ENCODE measurements at places on chromosomes 4 and X.

GRCh38 chr4:54281054-54281766 is 52.1 kb downstream of the PDGFRA start:
- DNase-seq = peak; percentile 91

GRCh38 chr4:24244663-24245490 is 339.5 kb downstream of the DHX15 start:
- no peak for DNase-seq

DNA sequence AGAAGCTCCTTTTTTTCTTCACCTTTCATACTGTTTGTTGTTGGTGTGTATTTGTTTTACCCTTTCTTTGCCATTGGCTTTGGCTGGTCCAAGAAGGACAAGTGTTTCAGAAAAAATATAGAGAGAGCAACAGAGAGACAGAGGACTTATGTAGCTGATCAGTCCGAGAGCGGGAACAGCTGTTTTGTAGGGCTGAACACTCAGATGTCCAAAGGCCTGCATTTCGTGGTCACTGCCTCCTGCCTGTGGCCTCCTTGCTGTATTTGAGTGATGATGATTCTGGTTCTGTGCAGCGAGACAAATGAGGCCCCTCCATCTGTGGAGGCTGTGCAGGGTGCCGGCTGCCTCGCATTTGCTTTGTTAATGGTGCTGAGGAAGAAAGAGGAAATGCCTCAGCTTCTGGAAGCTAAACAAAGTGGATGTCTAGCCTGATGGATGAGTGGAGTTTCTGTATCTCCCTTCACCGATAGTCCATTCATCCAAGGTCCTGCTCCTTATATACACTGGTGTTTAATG is 19.8 kb upstream of the STOX2 start:
- no peak for DNase-seq

DNA sequence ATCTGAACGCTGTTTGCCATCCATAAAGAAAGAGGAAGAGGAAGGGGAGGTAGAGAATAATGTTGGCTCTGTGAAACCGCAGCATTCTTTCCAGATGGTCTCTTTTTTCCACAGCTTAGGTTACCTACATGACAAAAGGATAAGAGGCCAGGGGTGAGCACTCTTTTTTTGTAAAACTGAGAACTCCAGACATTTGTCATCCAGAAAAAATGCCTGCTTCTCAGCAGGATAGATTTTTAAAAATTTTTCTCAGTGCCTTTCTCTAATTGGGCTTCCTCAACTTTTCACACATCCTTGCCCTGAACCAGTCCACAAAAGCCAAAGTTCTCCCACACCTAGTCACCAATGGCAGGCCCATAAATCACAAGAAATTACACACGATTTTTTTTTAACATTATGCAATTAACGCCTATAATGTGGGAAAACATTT is 158.1 kb upstream of the TENM3 start:
- DNase-seq = peak; percentile 44

GRCh38 chrX:18885328-18886004 is 98.4 kb downstream of the PHKA2 start:
- DNase-seq = peak; percentile 10

GRCh38 chrX:45806410-45807121 is 605.9 kb upstream of the DIPK2B start:
- peak; percentile 36 for DNase-seq

- DNase-seq = no peak
These were observed 38.9 kb downstream of the GPRIN3 start for GRCh38 chr4:89268679-89269078.

DNA sequence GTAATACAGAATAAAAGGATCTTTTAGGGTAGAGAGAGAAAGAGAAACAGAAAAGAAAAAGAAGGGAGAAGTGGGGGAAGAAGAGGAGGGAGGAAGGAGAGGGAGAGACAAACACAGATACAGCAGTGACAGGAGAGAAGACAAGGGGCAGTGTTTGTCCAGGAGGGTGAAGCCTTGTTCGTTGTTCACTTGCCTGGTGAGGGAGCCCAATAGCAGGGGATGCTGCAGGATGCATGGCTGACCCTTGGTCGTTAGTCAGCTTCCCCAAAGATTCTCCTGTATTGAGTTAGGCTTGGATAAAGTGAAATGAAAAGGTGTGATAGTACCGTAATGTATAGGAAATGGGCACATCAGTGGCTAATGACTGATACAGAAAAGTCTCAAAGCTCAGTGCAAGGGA is 403.7 kb downstream of the IL15 start:
- DNase-seq = no peak

DNA sequence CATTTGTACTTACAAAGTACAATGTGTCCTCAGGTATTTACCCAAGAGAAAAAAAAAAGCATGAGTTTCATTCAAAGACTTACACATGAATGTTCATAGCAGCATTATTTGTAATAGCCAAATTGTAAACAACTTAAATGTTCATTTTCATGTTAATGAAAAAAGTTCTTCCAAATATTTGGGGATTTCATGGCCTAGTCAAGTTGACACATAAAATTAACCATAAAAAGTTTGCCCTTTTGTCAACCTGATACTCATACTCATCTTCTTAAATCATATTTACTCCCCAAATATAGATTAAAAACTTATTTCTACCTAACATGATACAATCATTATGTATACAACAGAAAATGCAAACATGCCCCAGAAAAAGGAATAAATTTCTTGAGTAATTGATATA is 112.5 kb upstream of the EMCN start:
- no peak for DNase-seq

DNA sequence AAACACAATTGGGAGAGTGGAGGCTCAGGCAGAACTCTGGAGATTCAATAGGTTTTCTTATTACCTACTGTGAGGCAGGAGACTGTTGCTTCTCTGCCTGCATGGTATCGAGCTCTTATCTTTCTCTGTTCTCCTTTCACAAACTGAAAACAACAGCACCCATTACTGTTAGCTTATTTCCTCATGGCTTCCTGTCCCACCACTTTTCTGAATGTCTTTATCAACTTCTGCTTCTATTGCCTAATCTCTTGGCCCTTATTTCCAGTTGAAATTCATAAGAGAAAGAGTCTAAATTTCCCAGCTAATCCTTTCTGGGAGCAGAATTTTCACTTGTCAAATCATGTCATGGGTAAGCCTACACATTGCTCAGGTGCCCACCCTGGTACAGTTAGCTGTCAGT is 46.8 kb upstream of the NDST3 start:
- DNase-seq = no peak

DNA sequence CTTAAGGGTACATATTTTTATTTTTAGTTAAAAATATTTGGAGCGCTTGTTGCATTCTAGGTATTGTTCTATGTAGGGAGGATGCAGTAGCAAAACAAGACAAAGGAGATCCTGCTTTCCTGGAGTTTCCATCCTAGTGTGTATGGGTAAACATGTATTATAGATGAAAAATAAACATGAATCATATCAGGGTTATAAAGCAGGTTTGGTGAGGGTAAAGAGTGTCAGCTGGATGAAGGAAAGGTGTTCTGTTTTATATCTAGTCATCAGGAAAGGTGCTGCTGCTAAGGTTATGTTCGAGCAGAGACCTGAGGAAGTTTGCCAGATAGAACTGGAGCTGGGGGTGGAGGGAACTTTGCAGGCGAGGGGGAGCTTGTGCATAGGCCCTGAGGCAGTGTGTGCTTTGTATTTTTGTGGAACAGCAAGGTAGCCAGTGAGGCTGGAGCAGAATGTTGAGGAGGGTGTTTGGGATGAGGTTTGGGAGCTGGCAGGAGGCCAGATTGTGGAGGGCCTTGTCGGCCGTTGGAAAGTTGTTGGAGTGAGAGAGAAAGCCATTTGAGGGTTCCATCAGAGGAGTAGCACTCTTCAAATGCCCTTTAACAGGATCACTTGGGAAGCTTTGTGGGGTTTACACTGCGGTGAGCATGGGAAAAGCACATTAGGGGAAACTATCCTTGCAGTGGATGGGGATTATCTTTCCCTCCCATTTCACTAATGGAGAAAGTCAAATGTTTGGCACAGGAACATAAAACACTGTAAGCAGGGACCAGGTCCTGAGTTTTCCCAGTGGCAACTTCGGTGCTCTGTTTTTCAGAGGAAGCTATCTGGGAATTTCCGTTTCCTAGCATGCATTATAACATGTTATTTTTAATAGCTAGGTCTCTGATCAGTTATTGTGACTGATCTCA is 35.9 kb downstream of the AFF1 start:
- DNase-seq = no peak

DNA sequence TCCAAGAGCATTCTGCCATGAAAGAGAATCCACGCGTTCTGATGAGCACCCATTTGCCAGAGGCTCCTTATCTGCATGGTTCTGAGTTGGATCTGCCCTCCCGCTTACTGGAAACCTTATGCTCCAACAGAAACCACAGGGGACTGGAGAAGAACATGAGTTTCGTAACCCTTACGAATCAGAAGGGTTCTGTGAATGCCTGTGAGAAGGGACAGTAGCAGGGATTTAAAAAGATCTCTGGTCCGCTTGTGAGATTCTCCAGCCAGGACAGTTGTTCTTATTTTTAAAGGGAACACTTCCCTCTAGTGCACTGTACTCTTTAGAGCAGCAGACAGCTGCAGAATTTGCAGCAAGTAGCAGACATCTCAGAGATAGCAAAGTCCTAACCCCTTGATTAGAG is 22.5 kb upstream of the CENPU start:
- peak; percentile 22 for DNase-seq

- peak; percentile 67 for DNase-seq
These were observed 250.5 kb downstream of the TECRL start for GRCh38 chr4:64158648-64159326.

- no peak for DNase-seq
These were observed 42.1 kb upstream of the ANKRD50 start for GRCh38 chr4:124754681-124755080.

- no peak for DNase-seq
These were observed 22.8 kb downstream of the FBXW7 start for GRCh38 chr4:152513078-152513477.

DNA sequence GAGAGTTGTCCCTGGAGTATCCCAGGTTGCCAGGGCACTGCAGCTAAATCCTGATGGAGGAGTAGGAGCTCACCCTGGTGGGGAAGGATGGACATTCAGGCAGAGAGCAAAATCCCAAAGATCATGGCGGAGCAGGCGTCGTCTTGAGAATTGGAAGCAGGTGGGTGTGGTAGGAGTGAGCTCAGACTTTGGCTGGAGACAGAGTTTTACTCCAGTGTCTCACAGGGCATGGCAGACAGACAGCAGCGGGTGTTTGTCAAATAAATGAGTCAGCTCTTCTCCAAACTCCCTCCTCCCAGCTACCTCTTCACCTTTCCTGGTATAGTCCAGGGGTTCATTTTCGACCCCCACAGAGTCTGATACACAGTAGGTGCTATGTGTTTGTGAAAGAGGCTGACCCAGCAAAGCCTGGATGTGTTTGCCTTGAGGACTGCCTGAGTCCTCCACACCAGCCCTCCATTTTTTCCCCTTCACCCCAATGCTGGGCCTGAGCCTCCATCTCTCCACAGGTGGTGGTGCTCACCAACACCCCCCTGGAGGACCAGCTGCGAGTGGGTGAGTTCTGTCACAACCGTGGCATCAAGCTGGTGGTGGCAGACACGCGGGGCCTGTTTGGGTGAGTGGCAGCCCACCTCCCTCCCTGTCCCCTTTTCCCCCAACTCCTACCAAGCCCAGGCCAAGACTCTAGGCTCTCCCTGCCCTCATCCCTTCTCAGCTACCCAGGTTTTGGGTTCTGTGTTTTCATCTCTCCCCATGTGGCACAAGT is 6.9 kb downstream of the UBA1 start:
- DNase-seq = peak; percentile 76

- DNase-seq = no peak
These were observed 6.3 kb upstream of the YIPF6 start for GRCh38 chrX:68492583-68492982.

DNA sequence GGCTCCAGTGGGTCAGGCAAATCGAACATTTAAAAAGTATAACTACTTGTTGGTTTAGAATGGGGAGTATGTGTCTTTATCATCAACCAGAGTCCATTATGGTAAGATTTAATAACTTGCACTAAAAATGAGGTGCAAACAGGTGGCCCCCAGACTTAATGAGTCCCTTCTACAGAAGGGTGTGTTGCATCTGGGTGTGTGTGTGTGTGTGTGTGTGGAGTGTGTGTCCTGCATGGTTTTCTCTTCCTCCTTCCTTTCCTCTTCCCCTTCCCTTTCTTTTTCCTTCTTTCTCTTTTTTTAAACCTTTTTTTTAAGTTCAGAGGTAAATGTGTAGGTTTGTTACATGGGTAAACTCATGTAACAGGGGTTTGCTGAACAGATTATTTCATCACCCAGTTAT is 53.7 kb downstream of the GPRIN3 start:
- no peak for DNase-seq

DNA sequence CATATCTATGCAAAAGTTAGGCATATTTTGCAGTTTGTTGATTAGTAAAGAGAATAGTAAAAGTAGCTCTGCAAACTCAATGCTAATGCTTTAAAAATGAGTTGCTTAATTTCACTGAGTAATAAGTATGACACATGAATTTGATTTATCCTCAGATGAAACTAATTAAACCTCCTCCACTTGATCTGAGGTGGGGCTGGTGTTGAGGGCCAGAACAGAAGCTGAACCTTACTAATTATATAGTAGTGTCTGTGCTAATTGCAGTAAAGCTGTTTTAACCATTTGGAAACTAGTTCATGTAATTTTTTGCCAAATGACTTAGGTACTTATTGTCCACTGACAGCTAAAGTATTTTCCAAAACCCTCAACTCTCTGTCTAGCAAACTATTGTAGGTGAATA is 7.7 kb upstream of the PGAM4 start:
- DNase-seq = peak; percentile 5

DNA sequence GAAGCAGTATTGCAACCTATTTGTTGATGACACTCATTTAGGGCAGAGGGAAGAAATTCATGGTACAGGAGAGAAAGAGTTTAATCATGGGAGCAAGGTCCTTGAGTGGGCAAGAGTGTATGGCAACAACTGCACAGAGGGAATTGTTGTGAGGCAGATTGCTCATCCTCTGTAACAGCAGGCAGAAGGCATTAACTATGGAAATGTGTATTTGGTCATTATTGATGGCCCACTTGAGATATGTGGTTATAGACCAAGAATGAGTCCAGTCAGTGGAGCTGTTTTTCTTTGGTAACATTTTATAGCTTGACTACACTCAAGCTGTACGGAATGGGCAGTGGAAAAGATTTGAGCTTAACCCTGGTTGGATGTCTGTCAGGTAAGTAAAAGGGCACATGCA is 15.9 kb downstream of the PLRG1 start:
- no peak for DNase-seq

GRCh38 chr4:118850488-118851173 is 14.7 kb upstream of the SEC24D start:
- DNase-seq = peak; percentile 23

DNA sequence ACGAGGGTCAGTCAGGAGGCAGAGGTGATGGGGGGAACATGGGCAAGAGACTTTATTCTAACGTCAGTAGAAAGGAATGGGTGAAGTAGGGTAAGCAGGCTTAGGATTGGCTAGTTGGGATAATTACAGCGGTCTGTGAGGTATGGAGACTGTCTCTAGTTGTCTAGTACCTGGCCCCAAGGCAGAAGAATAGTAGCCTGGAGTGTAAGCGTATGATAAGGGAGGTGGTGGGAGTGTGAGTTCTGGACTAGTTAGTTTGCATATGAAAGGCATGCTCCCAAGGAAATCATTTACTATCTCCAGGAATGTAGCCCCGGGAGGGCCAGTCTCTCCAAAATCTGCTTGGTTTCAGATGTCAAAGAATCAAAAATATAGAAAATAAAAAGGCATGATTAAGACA is 219.6 kb upstream of the ANXA3 start:
- DNase-seq = no peak

Measured in GM03348 (cell line).